ENCODE measurements at places on chromosomes 12 and 14. TPM values are rescaled to one million over a fixed set of nuclear protein-coding genes. Genes with fewer than 3 reads are reported as not detected.

The SERPINA10 gene
- total RNA-seq: not detected

The HCAR2 gene
- not detected for total RNA-seq

The OR4K13 gene
- total RNA-seq: not detected

The CELA1 gene
- not detected for total RNA-seq

The ACVRL1 gene
- 2.0 TPM for total RNA-seq

The PPP2R5C gene
- 183 TPM for total RNA-seq

The GPRC5A gene
- total RNA-seq: not detected

The KRT75 gene
- not detected for total RNA-seq

DNA sequence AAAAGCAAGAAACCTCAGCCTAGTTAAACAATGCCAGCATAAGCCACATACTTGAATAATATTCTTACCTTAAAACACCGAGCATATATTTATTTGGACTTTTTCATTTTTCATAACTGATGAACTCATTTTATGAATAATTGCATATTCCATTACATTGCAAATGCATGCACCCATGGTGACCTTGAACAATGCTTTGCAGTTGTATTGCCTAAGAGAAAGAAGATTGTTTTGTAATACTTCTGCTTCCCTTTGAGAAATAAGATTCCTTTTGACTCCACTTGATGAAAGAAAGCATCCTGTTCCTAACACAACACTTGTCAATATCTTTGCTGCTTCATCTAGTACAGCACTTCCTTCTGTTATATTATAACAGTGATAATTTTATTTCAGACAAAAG is 1182.2 kb downstream of the FLRT2 start:
- no peak for DNase-seq

- no peak for DNase-seq
These were observed 282.4 kb downstream of the DPF3 start for GRCh38 chr14:72611506-72611905.

DNA sequence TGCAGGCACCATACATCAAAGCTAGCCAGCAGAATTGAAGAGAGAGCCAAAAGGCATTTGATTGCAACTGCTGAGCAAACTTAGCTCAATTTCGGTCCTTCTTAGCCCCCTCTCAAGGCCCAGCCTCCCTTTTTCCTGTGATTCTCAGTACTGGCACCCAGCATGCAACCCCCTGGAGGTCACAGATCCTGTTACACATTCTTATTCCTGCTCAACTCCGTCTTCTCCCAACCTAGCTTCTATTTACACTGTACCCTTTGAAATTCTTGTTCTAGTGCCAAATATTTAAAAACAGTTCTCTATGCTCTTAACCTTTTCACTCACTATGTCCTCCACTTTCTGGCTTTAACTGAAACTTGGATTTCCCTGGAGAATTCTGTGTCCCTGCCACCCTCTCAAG is 131.3 kb upstream of the CPSF6 start:
- DNase-seq: no peak

- no peak for DNase-seq
These were observed 222.6 kb downstream of the MON2 start for GRCh38 chr12:62689042-62689839.

- no peak for DNase-seq
These were observed 498.6 kb downstream of the SLC16A7 start for GRCh38 chr12:60094436-60094835.

DNA sequence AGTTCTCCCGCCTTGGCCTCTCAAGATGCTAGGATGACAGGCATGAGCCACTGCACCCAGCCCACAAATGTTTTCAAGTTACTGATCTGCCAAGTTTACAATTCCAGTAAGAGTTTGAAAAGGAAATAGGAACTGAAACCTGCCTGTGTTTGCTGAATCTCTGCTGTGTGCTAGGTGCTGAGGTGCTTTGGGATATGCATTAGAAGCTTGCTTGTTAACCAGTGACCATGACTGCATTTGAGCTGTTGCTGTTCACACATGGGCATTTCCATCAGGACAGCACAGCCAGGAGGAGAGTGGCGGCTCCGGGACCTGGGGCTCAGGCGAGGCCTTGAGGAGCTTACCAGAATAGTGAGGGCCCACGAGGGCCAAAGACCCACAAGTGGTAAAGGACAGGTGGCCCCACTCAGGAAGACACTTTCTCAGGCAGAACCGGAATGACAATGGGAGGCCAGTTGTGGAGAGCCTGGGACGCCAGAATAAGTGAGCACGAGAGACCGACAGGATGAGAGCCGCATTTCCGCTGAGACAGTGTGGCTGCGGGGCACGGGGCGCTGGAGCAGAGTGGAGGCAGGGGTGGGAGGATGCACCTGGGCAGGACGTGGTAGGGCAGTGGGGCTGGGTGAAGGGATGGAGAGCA is 54.5 kb upstream of the MMP17 start:
- no peak for DNase-seq
